ENCODE measurements at places on chromosomes 11 and 22.

DNA sequence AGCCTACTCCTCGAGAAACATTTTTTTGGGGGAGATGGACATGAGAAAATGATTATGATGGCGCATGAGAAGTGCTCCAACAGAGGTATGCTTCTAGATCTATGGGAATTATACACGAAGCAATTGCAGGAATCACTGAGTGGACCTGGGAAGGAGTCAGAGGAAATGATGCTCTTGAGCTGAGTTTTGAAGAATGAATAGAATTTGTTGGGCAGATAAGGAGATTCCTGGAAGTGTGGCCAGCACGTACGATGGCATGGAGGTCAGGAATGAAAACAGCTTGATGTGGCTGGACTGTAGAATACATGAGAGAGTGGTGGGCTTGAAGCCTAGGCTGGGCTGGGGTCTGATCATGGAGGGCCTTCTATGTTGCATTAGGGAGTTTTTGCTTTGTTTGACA lies 31.7 kb downstream of the ADAMTS15 start:
- DNase-seq = no peak

GRCh38 chr22:27331526-27332281 lies 469.9 kb downstream of the MN1 start:
- DNase-seq = no peak

DNA sequence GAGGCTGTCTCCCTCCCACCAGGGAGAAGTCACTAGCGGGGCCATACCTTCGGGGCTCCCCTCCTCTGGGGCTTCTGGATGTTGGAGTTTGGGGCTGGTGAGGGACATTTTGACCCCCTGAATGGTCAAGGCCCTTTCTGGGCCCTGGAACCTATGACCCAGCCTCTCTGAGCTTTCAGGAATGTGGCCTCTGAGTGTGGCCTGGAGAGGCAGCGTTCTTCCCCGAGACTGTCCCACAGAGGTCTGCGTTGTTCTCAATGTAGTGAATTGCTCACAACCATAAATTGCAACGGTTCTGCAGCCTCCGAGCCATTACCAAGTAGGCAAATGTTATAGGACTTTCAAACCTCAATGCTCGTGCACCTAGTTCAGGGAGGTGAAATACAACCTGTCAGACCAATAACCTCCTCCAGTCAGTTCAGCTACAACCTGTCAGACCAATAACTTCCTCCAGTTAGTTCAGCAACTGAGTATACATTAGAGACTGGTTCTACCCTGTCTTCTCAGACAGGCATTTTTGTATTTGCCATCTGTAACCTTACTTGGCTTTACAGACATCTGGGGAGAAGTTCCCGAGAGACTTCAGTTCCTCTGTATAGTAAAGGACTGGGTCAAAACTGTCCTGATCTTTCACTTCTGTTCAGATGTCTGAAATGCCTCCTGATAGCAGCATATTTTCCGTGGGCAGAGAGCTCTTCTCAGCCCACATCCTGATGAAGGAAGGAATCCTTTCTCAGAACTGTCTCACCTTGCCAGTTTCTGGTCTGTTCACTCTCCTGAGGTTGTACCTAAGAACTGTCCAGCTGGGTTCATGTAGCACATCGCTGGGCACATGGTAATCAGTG lies 34.2 kb downstream of the MICAL2 start:
- no peak for DNase-seq

GRCh38 chr11:74574563-74574962 lies 17.8 kb upstream of the POLD3 start:
- no peak for DNase-seq

- peak; percentile 25 for DNase-seq
Measured at GRCh38 chr11:115501893-115502589, 2.2 kb downstream of the CADM1 start.

GRCh38 chr11:122690384-122690783 lies 34.9 kb downstream of the UBASH3B start:
- DNase-seq = no peak

DNA sequence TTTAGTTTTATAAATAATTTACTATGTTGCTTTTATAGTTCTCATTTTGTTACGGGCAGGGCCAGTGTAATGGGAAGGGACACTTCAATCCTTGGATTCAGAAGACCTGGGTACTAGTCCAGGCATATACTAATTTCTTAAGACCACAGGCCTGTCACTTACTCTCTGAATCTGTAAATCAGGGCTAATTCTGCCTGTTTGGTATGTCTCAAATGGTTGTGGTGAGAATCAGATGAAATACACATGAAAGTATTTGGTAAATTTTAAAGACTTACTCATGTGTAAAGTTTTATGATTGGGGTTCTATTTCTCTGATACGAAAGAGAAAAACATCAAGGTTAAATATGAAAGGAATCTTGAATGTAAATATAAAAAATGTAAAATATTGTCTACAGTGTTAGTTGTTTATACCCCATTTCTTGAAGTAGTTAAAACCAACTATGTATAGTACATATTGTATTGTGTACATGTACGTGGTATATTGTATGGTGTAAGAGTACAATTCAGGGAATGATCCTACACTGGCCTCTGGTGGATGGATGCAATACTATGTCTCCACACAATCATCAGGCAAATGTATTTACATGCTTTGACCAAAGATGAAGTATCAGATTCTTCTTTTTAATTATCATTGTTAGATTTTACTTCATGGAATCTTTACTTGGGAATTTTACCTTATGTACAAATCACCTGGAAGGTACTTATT lies 24.5 kb upstream of the RAG2 start:
- DNase-seq = no peak

GRCh38 chr11:56207790-56208189 lies 26.3 kb downstream of the OR5T2 start:
- no peak for DNase-seq

GRCh38 chr11:70926543-70927201 lies 325.7 kb downstream of the SHANK2 start:
- no peak for DNase-seq

DNA sequence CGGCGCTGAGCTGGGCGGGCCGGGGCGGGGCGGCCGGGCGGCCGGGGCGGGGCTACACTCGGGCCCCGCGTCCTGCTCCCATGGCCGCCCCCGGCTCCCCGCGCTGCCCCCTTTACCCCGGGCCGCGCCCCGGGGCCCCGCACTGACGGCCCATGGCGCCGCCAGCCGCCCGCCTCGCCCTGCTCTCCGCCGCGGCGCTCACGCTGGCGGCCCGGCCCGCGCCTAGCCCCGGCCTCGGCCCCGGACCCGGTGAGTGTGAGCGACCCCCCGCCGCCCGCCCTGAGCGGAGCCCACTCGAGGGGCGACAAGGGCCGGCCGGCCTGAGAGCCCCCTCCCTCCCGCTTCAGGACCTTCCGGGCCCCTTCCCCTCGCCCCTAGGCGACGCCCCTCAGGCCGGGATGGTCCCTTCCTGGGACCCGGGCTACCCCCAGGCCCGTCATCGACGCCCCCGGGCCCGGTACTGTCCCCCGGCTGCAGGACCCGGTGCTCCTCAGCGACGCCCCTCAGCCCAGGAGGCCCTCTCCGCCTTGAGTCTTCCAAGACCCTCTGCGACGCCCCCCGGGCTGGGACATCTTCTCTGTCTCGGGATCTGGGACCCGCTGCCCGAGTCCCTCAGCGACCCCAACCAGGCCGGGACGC lies at the start of gene KREMEN1:
TSS of gene KREMEN1 (plus strand) at position 57 of the 639 bp plus-strand sequence. CDS start at position 153, 96 bp downstream.
- DNase-seq = no peak

GRCh38 chr11:128483211-128483788 lies 104.1 kb downstream of the ETS1 start:
- no peak for DNase-seq

- DNase-seq = no peak
Measured at GRCh38 chr22:42586381-42586780, 28.3 kb downstream of the POLDIP3 start.

DNA sequence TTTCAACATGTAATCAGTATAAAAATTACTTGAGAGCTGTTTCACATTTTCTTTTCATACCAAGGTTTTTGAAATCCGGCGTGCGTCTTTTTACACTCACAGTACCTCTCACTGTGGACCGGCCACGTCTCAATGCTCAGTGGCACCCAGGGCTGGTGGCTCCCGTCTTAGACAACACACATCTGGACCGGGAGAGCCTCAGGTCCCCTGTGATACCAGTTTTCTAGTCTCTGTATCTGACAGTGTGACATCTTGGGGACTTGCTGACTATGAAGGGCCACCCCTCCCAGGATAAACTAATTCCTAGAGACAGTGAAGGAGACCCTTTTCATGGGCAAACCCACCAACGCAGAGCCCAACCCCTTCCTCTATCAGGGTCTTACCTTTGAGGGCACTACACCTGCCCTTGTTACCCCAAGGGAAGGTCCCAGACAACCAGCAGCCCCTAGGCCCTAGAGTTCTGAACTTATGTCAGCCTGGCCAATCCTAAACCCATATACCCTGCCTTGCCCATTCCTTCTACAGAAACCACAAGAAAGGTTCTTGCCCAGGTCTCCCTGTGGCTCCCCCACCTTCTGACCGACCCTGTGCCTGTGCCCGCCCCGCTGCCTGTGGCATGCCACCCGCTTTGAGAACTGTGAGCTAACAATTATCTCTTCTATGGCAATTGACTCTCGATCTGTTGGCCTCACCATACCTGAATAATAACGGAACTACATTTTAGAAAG lies 6.1 kb upstream of the ASCL2 start:
- no peak for DNase-seq

GRCh38 chr11:119793335-119793984 lies 64.5 kb upstream of the NECTIN1 start:
- no peak for DNase-seq

GRCh38 chr22:37308385-37309200 lies 26.3 kb downstream of the CYTH4 start:
- no peak for DNase-seq

DNA sequence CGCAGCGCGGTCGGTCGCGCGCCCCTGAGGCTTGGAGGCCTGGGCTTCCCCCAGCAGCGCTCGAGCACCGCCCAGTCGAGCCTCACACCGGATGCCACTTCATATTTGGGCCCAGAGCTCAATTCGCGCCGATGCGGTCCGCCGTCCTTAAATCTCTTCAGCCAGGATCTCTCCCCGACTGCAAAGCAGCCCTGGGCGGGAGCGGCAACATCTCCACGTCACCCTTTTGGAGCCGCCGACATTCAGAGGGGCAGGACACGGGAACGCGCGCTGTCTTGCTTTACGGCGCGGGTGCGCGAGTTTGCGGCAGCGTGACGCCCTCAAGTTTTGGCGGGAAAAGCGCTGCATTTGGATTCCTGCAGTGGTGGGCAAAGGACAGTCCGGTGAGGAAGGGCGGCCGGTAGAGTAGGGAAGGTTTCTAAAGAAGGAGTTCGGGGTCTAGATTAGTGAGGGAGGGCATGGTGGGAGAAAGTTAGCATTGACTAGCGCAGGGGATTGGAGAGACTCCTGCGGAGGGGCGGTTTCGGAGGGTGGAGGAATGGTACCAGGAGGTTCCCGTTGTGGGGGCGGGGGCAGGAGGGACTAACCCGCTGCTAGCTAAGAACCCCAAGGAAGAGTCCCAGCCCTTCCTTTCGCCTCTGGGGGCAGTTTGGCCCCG lies 796 bp downstream of the CHEK1 start:
- peak; percentile 89 for DNase-seq

DNA sequence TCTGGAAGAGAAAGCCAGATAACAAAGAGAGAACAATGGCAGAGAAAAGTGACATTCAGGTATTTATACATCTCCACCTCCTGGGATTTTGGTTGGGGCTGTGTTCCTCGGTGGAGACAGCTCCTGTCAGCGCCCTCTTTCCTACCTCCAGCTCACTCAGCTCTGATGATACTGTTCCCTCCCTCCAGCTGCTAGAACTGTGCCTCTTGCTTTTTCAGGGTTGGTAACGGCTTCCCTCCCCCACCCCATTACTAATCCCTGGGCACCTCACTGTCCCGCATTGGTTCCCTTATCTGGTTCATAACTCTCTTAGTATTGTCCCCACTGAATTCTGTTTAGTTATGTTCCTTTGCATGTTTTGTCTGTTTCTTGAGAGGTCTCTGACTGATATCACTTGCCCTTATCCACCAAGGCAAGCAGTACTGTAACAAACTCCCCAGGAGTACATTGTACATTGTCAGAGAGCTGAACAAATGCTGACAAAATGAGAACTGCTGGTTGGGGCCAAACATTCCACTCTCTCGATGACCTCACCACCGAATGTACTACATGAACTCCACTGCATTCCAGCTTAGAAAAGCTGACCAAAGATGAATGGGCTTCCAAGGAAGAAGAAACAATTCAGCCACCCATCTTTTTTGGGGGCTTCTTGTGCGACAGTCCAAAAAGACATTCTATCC lies 5.7 kb upstream of the FBXO3 start:
- no peak for DNase-seq

DNA sequence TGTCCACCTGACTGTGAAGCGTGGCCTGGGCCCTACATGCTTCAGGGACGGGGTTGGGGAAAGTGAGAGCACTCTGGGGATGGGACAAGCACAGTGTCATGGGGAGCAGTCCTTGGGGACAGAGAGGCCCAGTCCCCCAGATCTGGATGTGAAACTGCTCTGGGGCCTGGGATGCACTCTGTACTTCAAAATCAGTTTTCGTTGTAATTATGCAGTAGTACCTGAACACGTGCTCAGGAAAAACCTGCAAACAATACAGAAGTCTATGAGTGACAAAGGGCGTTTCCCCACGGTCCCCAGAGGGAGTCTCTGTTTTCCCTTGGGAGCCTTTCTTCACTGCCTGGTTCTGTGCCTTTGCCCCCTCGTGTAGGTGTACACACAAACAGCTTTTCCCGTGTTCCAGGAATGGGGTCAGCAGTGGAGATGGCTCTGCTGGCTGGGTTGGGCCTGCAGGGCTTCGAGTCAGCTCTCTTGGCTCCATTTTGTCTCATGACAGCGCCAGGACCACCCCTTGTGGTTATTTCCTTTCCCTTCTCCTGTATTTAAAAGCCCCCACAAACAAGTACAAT lies 5.2 kb upstream of the TNFRSF13C start:
- DNase-seq = no peak

GRCh38 chr22:30054067-30054763 lies 26.0 kb upstream of the HORMAD2 start:
- no peak for DNase-seq

DNA sequence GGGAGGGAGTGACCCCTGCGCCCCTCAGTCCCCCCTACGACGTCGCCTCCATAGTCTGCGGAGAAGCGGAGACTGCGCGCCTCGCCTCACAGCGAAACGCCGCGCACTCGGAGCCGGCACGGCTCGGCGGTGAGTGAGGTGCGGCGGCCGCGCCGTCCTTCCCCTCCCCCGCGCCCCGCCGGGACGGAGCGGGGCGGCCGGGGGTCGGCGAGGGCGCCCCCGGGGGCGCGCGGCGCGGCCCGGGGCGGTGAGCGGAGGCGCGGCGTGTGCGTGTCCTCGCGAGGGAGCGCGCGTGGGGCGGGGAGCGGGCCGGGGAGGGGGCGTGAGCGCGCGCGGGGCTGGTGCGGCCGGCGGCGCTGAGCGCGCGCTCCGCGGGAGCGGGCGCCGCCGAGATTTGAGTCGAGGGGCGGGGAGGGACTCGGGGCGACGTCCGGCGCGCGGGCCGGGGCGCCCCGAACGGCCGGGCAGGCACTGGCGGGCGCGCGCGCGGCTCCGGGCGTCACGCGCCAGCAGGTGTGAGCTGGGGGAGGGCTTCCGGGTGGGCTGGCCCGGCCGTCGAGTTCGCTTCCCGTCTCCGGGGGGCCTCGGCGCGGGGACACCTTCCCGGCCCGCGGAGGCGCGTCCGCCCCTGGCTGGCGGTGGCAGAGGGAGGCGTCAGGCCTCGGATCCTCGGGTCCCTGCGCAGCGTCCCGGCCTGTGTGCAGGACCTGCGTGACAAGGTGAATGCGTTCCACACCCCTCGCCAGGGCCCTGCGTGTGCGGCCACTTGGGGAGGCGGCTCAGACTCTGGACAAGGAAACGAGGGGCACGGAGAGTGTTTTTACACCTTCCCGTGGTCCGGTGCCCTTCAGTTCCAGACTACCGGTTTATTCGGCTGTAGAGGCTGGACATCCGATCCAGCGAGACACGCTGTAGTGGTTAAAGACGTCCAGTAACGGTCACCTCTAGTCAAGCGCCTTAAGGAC lies 50.4 kb downstream of the FAM83F start:
- DNase-seq = peak; percentile 19

GRCh38 chr11:73320763-73321603 lies 12.9 kb downstream of the ARHGEF17 start:
- no peak for DNase-seq
